ENCODE measurements at places on chromosomes 12 and 14. TPM values are rescaled to one million over a fixed set of nuclear protein-coding genes. Genes with fewer than 3 reads are reported as not detected.

DNAI7 gene
- under 0.01 TPM for total RNA-seq

CNTN1 gene
- total RNA-seq: 0.21 TPM

JPH4 gene
- total RNA-seq: not detected

TMEM63C gene
- total RNA-seq: 1.4 TPM

APOLD1 gene
- 4.1 TPM for total RNA-seq

WNT5B gene
- 5.6 TPM for total RNA-seq

WDHD1 gene
- total RNA-seq: 11.3 TPM

MEG3 gene
- total RNA-seq: 41.4 TPM

TRIM9 gene
- total RNA-seq: 0.64 TPM

ASCL1 gene
- not detected for total RNA-seq

TMEM260 gene
- total RNA-seq: 28.0 TPM

KCNJ8 gene
- not detected for total RNA-seq

VASH1 gene
- 0.85 TPM for total RNA-seq

KCNH5 gene
- not detected for total RNA-seq

CLEC6A gene
- total RNA-seq: not detected

PAH gene
- total RNA-seq: not detected

SOX5 gene
- 0.07 TPM for total RNA-seq

DBX2 gene
- not detected for total RNA-seq

TUBA1A gene
- 16.7 TPM for total RNA-seq

KRT72 gene
- total RNA-seq: not detected

ZDHHC22 gene
- total RNA-seq: not detected

HOXC5 gene
- total RNA-seq: not detected

CELA1 gene
- not detected for total RNA-seq

OR4E2 gene
- not detected for total RNA-seq

SLC38A4 gene
- 2.8 TPM for total RNA-seq

B4GALNT3 gene
- total RNA-seq: 4.7 TPM

PLEKHD1 gene
- total RNA-seq: 0.07 TPM

RAD9B gene
- total RNA-seq: 0.57 TPM

GPD1 gene
- under 0.01 TPM for total RNA-seq

GLIPR1L2 gene
- 0.93 TPM for total RNA-seq

TMTC1 gene
- total RNA-seq: 38.8 TPM

TSPAN19 gene
- not detected for total RNA-seq

CACNA2D4 gene
- 0.07 TPM for total RNA-seq

KLRF1 gene
- 0.21 TPM for total RNA-seq

RPGRIP1 gene
- total RNA-seq: not detected

BBOF1 gene
- total RNA-seq: 1.7 TPM

L2HGDH gene
- total RNA-seq: 13.7 TPM

RAB5B gene
- total RNA-seq: 80.6 TPM

LRRC10 gene
- total RNA-seq: not detected

TCTN2 gene
- 5.0 TPM for total RNA-seq

TMEM119 gene
- total RNA-seq: not detected

AQP6 gene
- total RNA-seq: not detected

FERMT2 gene
- 34.2 TPM for total RNA-seq

TAMALIN gene
- total RNA-seq: not detected

TAS2R10 gene
- total RNA-seq: not detected

TMEM132C gene
- total RNA-seq: not detected

MYO1H gene
- under 0.01 TPM for total RNA-seq

EFS gene
- total RNA-seq: 6.2 TPM

CD163L1 gene
- 0.14 TPM for total RNA-seq

ATXN7L3B gene
- 35.9 TPM for total RNA-seq

ERC1 gene
- total RNA-seq: 33.5 TPM

STAC3 gene
- 0.36 TPM for total RNA-seq
